ENCODE measurements at places on chromosomes 7 and 10.
A peak's percentile ranks its signal among the peaks of the same experiment; 100 is the strongest.

GRCh38 chr10:59734014-59734462 lies 19.2 kb downstream of the MRLN start:
- DNase-seq: no peak

DNA sequence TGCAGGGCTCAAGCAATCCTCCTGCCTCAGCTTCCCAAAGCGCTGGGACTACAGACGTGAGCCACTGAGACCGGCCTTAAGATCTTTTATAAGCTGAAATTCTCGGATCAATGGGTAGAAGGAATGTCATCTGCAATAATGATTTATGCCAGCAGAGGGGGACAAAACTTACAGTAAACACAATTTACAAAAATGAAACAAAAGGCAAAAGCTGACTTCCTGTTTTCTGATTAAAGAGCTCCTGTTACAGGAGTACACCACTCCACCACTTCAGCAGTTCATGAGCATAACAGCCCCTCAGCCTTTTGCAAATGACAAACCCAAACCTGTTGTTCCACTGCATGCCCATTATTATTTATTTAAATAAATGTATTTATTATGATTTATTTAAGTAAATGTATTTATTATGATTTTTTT lies 88.5 kb upstream of the ATP6V0A4 start:
- DNase-seq: peak; percentile 58

GRCh38 chr10:26697922-26698608 lies 564 bp downstream of the PDSS1 start:
- DNase-seq: no peak

GRCh38 chr10:71380841-71381240 lies 15.9 kb upstream of the CDH23 start:
- DNase-seq: no peak

GRCh38 chr10:100717166-100717565 lies 28.2 kb upstream of the PAX2 start:
- DNase-seq: no peak

DNA sequence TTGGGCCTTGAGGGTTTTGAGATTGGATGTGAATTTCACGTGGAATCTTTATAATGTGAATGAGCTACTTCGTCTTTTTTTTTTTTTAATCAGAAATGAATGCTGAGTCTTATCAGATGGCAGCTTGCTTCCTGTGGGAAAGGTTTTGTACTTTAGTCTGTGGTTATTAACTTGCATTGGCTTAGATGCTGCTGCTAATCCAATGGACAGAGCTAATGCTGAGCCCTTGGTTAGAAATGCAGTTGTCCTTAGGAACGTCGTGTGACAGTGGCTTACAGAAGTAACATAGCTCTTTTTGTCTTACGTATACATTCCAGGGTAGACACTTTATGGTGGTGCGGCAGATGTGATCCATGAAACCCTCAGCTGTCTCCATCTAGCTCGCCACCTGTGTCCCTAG lies 32.8 kb downstream of the ADCY1 start:
- DNase-seq: no peak

DNA sequence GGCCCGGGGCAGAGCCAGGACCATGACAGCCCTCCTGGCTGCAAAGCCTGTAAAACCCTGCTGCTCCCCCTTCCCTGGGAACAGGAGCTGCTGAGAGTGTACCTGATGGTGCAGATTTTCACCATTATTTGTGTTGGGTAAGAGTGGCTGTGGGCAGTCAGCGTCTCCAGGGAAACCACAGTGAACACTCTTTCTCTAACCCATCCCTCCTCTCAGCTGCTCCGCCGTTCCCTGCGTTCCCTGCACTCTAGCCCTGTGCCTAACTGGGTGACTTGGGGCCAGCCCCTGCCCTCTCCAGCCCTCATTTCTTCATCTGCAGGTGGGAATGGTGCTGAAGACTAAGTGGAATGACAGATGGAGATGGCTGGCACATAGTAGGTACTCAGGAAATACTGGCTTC lies 75.9 kb upstream of the PCBD1 start:
- DNase-seq: no peak

GRCh38 chr10:99730026-99730425 lies 1.9 kb downstream of the COX15 start:
- DNase-seq: no peak

- DNase-seq: no peak
Observed at GRCh38 chr10:124389613-124390361, 28.9 kb downstream of the OAT start.

DNA sequence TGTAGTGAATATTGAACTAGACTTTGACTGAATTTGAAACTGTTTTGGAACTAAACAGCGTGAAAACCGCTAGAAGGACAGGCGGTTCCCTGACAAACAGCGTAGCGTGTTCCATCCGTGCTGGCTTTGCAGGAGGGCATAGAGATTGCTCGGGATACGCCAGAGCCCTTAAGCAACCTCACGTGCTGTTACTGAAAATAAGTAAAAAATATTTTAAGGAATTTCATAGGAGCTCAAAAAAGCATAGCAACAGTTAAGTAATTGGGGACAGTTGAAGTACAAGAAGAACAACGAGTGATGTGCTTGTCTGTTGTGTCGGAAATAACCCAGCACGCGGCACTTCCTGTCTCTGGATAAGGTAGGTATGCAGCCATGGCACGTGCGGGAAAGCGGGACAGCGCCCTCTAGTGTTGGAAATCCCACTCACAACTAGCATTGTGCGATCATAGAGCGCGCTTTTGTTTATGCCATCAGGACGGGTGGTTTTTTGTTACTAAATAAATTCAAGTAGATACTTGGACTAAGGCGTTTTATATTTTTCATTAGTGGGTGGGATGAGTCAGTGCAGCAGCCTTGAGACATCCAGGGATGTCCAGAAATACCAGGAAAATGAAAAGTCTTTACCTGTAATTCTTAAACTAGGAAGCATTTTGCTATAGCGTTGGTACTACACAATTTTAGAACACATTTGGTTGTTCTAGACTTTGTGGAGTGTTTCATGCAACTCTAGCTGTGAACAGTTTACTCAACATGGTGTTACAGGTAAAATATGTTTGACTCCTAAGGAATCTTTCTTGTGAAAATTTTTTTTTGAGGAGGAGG lies 50.4 kb downstream of the DNAJB6 start:
- DNase-seq: peak; percentile 74

DNA sequence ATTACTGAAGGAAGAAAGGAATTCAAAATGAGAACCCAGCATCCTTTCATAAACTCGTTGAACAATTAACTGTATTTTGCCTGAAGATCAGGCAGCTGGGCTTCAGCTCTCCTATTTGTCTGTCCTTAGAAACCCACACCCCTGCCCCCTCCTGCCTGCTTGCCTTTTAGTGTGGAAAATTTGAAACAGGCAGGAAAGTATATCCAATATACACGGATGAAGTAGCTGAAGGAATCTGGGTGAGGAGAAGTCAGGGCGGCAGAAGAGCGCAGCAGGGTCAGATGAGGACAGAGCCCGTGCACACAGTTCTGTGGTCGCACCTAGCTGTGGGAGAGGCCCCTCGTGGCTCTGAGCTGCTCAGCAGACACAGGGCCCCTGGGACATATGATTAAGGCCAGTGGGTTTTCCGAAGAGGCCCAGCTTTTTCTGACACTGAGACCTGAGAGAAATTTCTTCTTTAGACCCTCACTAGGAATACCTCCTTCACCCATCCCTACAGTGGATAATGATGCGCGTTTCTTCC lies 87.9 kb downstream of the ACTR3B start:
- no peak for DNase-seq

DNA sequence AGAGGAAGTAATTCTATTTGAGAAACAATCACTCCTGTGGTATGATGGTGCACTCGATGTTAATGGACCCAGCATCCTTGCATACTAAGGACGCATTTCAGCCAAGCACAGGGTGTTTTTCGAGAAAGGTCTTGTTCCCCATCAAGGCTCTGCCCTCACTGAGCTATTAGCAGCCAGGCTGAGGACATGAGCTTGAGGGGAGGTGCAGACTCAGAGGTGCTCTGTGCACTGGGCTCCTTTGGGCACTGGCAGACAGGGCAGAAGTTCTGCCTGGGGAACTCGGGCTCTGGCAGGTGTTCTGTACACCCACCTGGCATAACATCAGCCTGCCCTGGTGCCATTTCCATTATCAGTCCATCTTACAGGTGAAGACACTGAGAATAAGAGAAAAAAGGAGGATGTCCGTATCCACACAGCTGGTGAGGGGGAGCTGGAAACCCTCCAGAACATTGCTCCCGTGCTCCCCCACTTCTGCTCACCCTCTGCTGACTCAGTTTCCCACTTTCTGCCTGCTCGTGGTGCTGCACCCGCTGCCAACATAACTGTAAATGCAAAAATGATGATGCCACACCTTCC lies 92.7 kb upstream of the RET start:
- no peak for DNase-seq

- no peak for DNase-seq
Observed at GRCh38 chr10:132934953-132935352, 7.4 kb downstream of the CFAP46 start.

DNA sequence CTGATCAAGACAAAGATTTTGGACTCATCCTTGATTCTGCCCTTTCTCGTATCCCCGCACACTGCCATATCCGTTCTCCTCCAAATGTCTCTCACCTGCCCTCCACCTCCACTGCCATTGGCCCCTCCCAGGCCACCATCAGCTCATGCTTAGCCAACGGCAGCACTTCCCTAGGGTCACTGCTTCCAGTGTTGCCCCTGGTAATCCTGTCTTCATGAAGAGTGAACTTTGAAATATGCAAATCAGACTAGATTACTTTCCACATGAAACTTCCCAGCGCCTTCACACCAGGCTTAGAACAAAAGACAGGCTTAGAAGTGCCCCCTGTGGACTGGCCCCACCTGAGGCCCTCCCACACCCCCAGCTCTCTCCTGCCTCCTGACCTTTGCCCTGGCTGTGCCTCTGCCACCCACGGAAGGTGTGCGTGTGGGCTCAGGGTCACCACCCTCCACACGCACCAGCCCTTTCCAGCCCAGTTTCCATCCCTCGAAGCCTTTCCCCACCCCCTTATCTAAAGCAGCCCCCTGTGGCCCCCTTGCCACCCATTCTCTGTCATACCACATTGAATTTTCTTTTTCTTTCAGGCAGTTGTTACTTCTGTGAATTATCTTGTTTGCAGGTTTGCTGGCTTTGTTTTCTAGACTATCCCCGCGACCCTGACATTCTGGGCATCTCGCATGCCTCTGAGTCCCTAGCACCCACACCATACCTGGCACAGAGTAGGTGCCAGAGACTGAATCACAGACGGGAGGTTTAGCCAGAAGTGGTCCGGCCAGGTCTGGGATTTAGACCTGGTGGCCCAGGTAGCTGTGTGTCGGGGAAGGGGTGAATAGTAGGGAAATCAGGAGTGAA lies 26.8 kb upstream of the C10orf53 start:
- no peak for DNase-seq

DNA sequence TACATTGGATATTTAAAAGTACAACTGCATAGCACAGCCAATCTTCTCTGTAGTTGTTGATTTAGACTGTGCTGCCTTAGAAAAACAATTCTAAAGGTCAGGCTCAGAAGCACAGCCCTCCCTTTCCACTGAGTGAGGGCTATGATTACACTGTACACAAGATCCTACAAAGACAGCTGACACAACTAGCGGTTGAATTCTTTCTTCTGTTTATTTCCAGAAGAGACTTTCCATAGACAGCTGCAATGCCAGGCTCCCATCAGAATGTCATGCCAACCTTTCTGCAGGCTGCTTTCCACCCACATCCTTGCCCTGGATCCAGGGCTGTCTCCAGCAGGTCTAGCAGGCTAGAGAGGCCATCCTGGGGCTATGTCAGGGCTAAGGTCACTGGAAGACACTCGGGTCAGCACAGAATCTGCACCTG lies 39.3 kb downstream of the FAM13C start:
- DNase-seq: no peak

- DNase-seq: no peak
Observed at GRCh38 chr10:100774223-100774622, 28.8 kb downstream of the PAX2 start.

DNA sequence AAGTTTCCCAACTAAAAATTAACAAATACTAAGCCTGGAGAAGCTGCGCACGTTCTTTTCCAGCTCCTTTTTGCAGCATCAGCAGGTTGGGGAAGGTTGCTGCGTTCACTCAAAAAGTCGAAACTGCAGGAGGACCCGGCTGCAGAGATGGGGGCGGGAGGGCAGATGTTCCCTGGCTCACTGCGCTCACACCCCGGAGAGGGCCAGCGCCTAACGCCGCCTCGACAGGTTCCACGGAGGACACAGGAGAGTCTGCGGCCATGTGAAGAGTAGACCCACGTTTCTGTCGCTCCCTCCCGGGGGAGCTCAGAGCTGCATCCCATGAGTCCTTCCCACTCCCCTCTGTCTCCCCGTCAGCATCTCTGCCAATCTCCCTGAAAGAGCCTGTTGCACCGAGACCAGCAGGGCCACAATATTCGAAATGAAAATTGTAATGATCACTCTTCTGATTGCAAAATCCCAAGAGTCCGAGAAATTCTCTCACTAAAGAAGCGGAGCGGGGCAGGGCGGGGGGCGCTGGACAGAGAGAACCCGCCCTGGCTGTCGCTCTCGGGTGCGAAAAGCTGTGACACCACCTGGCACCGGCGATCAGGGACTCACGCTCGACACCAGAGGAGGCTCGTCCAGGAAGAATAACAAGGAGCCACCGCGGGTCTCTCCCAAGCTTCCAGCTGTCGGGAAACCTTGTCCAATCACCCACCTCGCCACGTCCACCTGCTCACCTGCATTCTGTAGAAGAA lies 131.5 kb upstream of the PFKP start:
- DNase-seq: no peak

- DNase-seq: no peak
Observed at GRCh38 chr10:130802301-130802700, 509.2 kb downstream of the TCERG1L start.

DNA sequence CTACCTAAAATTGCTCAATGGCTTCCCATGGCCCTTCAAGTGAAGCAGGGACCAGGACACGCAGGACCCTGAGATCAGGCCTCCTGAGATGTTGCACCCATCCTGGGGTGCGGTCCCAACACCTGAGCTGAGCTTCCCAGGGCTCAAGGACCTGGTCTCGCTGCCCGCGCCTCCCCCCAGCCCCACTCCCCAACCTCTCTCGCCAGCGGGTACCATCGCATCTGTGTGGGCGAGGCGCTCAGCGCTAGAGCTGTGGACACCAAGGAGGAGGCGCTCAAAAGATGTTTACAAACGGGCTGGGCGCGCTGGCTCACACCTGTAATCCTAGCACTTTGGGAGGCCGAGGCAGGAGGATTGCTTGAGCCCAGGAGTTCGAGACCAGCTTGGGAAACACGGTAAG lies 7.4 kb upstream of the CRYGN start:
- DNase-seq: no peak

GRCh38 chr7:69677054-69677852 lies 79.0 kb downstream of the AUTS2 start:
- DNase-seq: no peak

GRCh38 chr7:23341846-23342598 lies 42.9 kb downstream of the MALSU1 start:
- DNase-seq: no peak

DNA sequence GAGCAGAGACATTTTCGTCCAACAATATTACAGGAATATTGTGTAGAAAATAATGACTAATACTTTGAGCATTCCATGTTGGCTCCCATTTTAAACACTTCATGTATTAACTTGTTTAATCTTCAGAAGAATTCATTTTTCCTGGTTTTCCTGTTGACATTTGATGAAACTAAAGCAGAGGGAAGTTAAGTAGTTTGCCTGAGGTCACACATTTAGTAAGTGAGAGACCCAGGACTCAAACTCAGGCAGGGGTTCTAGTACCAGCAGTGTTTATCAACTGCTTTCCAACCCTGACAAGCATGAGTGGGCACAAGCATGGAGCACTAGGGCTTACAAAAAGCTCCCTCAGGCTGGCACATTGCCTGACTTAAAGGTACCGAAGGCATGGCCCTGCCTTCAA lies 719.1 kb downstream of the AUTS2 start:
- no peak for DNase-seq
